Stimulated activated CD8-positive, alpha-beta memory T cell treated with anti-CD3 and anti-CD28 coated beads, Interleukin-4, amount 100 ng/mL, for 1 hour (primary cell): ENCODE measurements at places on chromosomes 2 and 18.
A peak's percentile ranks its signal among the peaks of the same experiment; 100 is the strongest.

- no peak for DNase-seq
Measured at GRCh38 chr2:186570604-186571003, 19.3 kb upstream of the ITGAV start.

GRCh38 chr2:238123218-238123971 lies 15.1 kb upstream of the KLHL30 start:
- DNase-seq: no peak

GRCh38 chr2:30938196-30938595 lies 130.9 kb upstream of the CAPN13 start:
- DNase-seq: no peak

DNA sequence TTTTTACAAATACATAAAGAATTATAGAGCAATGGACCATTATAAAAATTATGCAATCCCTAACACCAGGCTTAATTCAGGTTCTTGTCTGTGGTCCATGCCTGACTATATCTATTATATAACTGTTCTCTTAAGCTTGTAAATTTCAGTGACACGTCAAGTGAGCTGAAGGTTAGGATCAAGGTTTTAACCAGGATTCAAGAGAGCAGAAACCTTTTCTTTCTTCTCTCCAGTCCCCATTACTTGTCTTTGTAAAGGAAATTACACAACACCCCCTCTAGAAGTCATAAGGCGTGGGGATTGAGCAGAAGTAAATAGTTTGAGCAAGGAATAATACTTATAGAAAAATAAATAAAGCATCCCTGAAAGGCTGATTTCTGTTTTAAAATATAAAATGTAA lies 122.0 kb downstream of the ZNF521 start:
- DNase-seq: no peak

DNA sequence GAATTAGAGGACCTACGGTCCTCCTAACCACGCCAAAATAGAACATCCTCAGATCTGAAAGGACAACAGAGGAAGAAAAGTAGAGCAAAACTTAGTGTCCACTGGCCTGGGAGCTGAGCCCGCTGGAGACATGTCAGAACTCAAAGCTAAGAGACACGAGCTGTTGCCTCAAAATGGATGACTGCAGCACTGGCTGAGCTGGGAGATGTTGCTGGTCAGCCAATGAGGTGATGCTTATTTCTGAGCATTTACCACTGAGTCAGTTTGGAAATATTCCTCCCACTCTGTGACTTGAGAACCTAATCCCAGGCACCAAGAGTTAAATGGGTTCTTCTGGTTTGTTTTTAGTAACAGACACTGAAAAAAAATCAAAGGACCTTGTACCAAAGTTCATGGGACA lies 32.6 kb downstream of the FBXO15 start:
- DNase-seq: no peak

DNA sequence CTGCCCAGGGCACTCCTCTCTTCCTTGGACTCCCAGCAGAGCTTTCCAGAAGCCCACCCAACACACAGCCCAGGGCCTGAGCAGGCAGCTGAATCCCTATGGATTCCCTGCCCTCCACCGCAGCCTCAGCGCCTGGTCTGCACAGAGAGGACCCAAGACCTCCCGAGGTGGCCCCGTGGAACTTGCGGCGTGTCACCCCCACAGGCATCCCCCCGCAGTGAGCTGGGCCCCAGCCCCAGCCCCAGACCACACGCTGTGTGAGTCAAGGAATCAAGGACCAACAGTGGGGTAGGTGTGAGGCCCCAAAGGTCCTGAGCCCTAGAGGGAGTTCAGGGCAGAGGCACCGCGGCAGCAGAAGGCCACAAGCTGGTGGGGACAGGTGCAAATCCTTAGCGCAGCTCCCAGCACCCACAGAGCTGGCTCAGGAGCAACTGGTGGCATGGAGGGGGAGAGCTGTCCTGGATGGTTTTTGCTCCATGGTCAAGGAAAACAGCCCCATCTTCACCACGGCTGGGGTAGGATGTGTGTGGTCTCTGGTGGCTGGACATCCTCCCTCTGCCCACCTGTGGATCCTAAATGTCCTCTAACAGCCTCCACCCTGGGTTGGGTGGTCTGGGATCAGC lies 8.5 kb downstream of the HS6ST1 start:
- DNase-seq: no peak

GRCh38 chr18:47316924-47317323 lies 65.5 kb upstream of the SKOR2 start:
- no peak for DNase-seq

DNA sequence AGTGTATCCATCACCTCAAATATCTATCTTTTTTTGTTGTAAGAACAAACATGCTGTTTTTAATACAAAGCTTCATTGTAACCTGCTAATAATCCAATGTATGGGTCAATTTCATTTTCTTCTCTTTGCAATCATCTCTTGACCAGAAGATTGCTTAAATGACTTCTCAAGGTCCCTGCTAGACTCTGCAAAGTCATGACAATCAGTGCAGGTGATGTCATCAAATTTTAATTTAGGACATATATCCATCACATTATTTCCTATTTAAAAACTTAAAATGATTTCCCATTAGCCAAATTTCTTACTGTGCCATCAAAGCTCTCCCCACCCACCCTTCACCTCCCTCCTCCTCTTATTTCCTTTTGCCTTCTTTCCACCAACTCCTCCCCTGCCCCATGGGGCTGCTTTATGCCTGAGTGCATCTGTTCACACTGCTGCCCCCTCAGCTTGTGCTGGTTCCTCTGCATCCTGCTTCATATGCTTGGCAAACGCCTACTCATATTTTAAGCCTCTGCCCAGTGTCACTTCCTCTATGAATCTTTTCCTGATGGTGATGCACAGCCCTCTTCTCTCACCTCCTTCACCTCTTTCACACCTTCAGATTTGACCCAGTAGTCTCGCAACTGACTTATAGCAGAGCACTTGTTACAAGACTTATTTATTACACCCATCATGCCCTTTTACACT lies 20.3 kb downstream of the PLEK start:
- no peak for DNase-seq

DNA sequence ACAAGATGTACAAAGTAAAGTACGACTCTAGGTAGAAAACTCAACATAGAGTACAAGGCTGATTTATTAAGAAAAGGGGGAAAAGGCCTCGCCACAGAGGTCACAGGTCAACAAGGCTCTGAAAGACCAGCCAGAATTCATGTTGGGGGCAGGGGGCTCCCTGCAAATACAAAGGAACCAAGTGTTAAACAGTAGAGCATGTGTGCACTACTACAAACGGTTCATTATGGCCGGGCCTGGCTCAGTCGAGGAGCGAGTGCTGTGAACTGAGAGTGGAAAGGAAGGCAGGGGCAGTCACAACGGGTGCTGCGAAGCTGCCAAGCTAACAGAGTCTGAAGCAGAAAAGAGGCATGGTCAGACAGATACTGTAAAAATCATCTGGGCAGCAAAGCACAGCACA lies 77.1 kb downstream of the MBOAT2 start:
- no peak for DNase-seq

- DNase-seq: no peak
Measured at GRCh38 chr2:35741556-35741955, 614.0 kb upstream of the CRIM1 start.

DNA sequence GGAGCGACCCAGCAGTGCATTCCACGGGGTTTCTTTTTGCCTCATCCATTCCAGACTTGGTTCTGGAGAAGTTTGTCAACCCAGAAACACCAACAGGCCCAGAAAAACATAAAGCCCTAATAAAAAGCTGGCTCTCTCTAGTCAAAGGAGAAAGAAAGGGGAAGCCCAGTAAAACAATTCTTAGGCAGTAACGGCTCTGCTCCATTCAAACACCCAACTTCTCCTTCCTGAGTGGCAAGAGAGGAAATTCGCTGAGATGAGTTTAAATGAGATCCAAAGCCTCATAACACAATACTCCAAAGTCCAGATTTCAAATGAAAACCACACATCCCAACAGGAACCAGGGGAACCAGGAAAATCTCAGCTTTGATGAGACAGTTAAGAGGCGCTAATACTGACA lies 179.9 kb downstream of the RPIA start:
- DNase-seq: no peak

GRCh38 chr2:21251216-21251980 lies 127.6 kb downstream of the TDRD15 start:
- no peak for DNase-seq

GRCh38 chr2:214960677-214961076 lies 151.2 kb upstream of the BARD1 start:
- no peak for DNase-seq

GRCh38 chr2:165253178-165253577 lies 14.0 kb downstream of the SCN2A start:
- no peak for DNase-seq

DNA sequence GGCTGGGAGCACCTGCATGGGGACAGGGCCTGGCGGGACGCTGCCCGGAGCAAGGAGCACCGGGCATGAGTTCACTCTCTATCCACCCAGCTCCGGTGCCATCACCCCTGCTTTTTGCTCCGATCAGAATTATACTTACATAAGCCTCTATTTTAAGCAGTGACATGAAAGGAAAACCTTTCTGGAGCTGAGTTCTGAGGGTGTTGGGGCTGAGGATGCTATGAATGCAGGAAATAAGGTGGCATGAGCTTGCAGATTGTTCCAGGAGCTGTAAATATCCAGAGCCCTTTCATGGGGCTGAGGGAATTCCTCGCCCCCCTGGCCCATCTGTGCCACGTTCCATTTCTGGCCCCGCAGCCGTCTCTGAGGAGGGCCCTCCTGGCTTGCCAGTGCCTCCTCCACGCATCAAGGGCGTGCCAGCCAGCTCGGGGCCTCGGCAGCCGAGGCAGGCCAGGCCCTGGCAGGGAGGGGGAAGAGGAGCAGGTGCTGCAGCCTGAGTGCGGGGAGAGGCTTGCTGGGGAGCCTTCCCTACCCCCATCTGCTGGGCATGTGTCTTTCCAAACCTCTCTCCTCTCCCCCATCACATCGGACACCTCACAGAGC lies 91.7 kb upstream of the MCFD2 start:
- no peak for DNase-seq

GRCh38 chr2:238286551-238286950 lies 1.9 kb downstream of the PER2 start:
- no peak for DNase-seq

- DNase-seq: no peak
Measured at GRCh38 chr2:207995887-207996286, 29.4 kb downstream of the PLEKHM3 start.

DNA sequence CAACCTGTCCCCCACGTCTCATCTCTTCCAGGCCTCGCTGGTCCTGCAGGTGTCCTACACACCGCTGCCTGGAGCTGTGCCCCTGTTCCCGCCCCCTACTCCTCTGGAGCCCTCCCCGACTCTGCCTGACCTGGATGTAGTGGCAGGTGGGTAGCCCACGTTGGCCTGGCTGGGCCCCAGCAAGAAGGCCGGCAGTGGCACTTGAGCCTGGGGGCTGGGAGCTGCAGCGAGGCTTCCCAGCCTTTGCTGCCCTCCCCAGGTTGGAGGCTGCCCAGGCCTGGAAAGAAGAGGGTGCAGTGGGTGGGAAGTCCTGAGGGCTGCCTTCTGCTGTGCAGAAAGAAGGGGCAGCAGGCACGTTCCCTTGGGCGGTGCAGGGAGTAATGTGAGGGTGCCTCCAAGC lies 58.4 kb downstream of the DYSF start:
- DNase-seq: no peak

DNA sequence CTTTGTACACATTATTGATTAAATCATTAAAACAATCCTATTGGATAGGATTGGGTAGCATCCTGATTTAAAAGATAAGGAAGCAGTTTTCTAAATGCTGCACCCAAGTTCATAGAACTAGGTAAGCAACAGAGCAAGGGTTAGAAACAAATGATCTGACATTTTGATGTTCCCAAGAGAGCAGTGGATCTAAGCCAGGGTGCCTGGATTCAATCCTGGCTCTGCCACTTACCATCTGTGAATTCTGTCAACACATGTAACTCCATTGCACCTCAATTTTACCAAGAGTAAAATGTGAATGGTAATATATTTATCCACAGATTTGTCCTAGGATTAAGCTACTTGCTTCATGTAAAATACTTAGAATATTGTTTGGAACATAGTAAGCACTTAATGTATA lies 982.6 kb upstream of the FANCL start:
- no peak for DNase-seq

- no peak for DNase-seq
Measured at GRCh38 chr18:41949206-41949920, 5.7 kb upstream of the PIK3C3 start.

DNA sequence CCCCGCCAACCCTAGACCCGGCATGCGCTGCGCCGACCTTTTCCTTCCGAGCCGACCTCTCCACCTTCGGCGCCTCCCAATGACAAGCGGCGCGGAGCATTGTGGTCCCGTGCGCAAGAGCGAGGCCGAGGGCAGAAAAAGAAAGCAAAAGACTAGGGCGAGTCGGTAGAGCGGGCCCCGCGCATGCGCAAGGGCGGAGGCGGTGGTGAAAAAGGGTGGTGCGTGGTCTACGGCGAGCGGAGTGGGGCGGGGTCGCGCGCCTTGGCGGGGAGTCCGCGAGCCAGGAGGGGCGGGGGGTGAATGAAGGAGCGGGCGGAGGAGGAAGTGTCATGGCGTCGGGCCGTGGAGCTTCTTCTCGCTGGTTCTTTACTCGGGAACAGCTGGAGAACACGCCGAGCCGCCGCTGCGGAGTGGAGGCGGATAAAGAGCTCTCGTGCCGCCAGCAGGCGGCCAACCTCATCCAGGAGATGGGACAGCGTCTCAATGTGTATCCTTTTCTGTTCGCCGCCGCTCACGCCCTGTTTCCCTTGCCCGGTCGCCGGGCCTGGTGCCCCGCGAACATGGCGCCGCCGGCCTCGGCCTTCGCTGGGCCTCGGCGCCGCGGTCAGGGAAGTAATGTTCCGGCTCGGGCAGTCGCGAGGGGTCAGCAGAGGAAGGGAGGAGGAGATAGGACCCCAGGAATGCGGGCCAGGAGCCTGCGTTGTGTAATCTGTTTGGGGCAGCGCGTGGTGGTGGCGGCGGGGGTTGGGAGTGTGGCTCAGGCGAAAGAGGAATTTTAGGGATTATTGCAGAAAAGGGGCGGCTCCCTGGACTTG lies at the start of gene CCNT2:
CCNT2 (plus strand) TSS at position 297 of the 815 bp plus-strand sequence; CDS start at position 330, 33 bp downstream.
- DNase-seq: peak; percentile 97

GRCh38 chr2:76180676-76181075 lies 470.0 kb upstream of the GCFC2 start:
- DNase-seq: no peak

GRCh38 chr2:64910972-64911433 lies 78.2 kb upstream of the SLC1A4 start:
- no peak for DNase-seq

DNA sequence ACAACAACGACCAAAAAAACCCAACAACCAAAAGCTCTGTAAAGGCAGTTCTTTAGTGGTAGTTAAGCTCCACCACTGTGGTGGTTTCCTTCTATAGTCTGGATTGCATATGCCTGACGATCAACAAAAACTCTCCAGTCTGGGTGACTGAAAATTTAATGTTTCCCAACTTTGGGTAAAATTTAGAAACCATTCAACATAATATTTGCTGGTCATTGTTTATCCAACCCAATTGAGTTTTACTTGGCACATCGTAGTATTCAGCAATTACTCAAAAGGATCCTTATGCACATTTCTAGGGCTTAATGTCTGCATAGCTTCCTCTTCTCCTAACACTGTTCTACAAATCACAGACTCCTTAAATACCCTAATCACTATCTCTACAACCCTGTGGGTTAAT lies 1080.2 kb upstream of the NRXN1 start:
- DNase-seq: no peak

GRCh38 chr18:57660961-57661360 lies 39.3 kb upstream of the NARS1 start:
- no peak for DNase-seq

- DNase-seq: no peak
Measured at GRCh38 chr2:179344970-179345369, 80.3 kb upstream of the SESTD1 start.
